ENCODE measurements at places on chromosomes 1 and 21.

- no peak for DNase-seq
Observed at GRCh38 chr1:167617153-167618147, 12.6 kb upstream of the RCSD1 start.

GRCh38 chr1:84202126-84202525, 58.1 kb downstream of the PRKACB start:
- DNase-seq, result no peak

DNA sequence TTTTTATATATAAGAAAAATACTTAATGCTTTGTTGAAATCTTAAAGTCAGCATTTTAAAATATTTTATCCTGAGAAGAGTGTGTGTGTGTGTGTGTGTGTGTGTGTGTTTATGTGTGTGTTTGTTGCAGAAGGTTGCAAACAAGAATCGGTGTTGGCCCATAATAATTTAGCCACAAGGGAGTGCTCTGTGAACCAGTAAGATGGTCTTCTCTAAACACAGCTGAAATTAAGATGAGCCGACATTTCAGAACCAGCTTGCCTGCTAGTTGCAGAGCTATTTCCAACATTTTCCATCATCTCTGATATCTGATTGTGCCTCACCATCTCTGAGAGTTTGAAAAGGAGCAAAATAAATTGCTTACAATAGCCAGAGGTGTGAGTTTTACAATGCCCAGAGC, 158.8 kb upstream of the SGIP1 start:
- DNase-seq, result no peak

DNA sequence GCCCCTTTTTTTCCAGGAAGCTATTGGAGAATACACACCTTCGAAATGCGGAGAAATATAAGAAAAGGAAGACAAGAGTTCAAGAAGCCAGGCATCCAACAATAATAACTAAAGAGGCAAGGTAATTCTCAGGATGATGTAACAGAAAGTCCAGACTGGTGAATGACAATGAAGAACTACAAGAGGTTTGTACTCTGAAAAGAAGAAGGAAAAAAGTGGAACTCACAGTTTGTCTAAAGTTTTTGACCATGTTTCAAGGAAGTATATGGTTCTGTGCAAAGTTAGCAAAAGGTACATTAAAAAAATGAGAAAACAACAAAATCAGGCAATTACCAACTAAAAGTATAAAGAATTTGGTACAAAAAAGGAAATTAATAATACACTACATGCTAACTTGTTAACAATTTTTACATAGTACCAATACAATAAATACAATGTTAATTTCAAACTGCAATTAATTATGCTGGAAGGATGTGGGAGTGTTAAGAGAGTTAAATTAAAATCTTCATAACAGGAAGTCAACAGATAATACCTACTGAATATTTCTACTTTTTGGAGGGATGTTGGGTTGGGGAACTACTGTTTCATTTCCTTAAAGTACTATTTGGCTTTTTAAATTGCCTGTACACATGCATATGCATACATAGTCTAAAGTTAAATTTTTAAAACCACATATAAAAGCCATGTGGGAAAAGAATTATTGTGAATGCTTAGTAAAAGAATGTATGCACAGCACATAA, 12.9 kb upstream of the CD55 start:
- DNase-seq, result no peak

GRCh38 chr1:85605484-85606413, 25.2 kb downstream of the CCN1 start:
- no peak for DNase-seq

GRCh38 chr1:179105393-179105792, 23.5 kb downstream of the TOR3A start:
- peak; percentile 56 for DNase-seq

GRCh38 chr1:205879974-205880373, 30.0 kb upstream of the PM20D1 start:
- DNase-seq, result no peak

DNA sequence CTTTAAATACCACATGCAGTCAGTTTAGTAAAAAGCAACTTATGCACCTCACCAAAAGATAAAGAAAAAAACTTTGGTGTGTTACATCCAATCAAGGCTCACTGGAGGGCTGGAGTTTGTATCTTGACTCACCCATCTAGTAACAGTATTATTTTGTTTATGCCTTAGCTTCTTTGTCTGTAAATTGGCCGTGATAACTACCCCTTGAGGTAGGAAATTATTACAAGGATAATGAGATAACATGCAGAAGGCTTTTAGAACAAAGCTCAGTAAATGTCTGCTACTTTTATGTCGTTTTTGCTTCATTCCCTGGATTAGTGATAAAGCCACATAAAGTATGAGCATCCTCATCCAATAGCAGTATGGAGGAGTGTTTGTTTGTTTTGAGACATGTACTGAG, 94.8 kb downstream of the ATP5PO start:
- no peak for DNase-seq

DNA sequence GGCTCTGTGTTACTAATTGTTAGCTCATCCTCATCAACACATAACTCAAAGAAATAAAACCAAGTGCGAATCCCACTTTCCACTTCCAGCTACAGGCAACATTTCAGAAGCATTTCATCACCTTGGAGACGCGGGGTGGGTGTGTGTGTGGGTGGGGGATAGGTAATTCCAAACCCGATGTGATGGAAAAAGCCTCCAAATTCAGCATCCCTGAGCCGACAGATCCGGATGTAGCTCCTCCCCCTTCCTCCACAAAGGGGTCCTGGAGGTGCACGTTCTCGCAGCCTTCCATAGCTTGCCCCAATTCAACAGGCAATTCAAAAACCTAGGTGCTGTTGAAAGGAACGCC, 486 bp downstream of the HSPA13 start:
- DNase-seq, result peak; percentile 53

DNA sequence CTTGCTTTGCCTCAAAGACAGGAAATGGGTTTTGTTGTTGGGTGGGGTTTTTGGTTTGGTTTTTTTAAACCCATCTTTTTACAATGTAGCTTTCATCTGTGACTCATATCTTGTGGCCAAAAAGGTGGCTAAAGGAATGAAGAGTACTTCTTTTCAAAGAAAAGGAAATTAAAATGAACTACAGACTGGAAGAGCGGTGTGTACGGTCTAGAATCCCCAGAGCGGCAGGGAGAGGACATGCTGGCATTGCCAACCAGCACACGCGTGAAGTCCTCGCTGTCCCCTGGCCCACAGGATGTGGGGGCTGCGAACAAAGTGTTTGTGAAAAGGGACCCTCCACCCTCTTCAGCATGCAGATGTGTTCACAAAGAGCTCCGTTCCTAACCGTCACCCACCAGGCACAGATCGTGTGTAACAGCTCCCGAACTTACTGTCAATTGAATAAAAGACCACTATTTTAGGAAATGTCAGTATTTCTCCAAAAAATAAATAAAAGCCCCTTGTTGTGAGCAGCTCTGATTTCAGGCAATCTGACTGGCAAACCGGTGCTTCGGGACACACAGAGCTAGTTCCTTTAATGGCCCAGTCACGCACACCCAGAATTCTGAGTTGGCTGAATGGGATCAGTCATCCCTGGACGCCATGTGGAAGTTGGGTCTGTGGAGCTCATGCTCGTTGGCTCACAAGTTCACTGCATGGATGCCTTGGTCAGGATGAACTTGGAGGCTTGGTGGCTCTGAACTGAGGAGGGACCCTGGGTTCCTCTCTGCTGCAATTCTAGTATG, 602.9 kb downstream of the NPHP4 start:
- no peak for DNase-seq

DNA sequence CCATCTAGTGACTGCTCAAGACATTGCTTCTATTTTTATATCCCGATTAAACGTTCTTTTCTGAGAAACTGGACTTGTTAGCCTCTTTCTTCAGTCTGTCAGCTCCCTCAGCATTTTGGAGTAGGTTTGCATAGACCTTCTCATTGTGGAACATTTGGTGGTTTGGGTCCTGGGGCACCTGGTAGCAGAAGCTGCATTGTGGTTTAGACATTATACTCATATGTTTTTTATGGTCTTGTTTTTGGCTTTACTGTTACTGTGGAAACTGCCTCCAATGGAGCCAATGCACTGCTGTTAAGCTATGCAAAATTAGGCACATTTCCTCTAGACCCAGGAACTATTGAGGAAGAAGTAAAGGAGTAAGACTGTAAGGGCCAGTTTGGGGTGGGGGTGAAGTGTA, 36.7 kb upstream of the LRRC8B start:
- DNase-seq, result no peak

- DNase-seq, result no peak
Observed at GRCh38 chr1:172903581-172904220, 147.0 kb downstream of the TNFSF18 start.

DNA sequence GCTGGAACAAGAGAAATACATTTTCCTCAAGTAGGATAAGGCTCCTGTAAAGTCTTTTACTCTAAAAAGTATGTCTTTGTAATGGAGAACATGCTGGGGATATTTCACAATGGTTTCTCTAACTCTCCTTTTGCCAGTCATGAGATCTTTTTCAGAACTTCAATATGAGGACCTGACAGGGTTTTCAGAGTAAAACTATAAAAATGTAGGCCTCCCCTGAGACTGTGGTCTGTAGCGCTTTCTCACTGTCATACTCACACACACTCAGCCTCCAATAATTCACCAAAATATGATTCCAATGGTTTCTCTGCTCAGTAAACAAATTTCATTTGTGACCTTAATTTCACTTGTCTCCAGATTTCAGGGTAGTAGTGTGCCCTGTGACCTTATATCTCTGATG, 440.1 kb upstream of the PTBP2 start:
- no peak for DNase-seq

GRCh38 chr1:50637460-50637859, 214.2 kb upstream of the DMRTA2 start:
- DNase-seq, result no peak

DNA sequence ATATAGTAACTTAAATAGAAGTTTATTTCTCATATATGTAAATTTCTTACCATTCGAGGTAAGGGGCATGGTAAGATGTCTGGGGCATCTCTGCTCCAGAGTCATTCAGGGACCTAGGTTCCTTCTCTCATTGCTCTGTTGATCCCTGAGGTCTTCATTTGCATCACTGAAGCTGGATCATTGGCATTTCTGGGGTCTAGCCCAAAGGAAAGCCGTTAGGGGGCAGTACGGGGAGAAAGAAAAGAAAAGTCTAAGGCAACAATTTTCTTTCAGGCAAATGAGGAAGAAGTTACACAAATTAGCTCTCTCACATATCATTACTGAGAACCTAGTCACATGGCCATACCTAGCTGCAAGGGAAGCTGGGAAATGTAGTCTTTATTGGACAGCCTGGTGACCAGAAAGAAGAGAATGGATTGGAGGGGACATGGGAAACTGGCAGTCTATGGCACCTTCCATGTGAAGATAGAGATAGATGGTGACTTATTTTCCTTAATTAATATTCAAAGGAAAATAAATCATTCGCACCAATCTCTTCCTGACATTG, 10.2 kb upstream of the SUSD4 start:
- DNase-seq, result no peak

DNA sequence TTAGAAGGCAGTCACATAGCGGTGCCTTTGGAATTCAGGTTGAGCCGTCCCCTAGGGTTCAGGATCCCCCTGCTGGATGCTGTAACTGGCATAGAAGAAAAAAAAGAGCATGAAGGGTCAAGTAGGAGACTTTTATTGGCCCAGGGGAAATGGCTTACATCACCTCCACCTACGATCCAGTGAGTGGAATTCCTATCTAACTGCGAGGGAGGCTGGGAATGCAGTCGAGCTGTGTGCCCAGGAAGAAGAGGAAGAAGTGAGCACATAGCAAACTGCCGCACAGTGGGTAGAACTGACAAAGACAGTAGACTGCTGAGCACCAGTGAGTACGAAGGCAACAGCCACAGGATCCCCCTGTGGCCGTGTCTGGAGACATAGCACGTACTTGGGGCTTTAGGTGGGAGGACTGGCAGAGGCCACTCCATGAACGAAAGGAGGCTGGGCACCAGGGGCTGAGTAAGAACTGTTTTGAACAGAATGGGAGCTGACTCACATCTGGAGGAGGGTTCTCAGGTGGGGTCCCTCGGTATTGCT, 79.2 kb downstream of the RNF220 start:
- peak; percentile 42 for DNase-seq

DNA sequence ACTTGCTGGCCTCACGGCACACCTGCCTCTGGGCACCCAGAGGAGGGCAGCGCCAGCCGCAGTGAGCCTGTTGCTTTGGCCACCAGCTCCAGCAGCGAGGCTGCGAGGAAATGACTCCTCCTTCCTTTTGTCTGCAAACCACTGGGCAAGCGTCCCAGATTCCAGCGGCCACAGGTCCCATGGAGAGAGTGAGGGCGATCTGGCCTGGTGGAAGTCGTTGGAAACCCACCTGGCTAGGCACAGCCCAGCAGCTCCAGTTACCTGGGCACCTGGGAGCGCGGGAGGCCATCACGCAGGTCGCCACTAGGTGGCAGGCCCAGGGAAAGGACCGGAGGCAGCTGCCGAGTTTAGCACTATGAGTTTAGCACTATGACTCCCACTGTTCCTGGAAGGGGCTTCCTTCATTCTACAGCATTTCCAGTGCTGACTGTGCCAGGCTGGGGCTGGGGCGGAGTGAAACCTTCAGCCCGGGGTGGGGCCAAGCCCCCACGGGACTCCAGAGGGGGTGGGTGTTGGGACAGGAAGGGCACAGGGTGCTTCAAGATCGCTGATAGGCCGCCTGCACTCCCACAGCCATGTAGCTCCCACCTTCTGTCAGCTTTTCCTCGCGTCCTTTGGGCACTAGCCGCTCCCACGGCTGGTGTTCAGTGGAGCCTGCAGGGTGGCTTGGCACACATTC, 1.1 kb upstream of the ESPN start:
- DNase-seq, result peak; percentile 78

DNA sequence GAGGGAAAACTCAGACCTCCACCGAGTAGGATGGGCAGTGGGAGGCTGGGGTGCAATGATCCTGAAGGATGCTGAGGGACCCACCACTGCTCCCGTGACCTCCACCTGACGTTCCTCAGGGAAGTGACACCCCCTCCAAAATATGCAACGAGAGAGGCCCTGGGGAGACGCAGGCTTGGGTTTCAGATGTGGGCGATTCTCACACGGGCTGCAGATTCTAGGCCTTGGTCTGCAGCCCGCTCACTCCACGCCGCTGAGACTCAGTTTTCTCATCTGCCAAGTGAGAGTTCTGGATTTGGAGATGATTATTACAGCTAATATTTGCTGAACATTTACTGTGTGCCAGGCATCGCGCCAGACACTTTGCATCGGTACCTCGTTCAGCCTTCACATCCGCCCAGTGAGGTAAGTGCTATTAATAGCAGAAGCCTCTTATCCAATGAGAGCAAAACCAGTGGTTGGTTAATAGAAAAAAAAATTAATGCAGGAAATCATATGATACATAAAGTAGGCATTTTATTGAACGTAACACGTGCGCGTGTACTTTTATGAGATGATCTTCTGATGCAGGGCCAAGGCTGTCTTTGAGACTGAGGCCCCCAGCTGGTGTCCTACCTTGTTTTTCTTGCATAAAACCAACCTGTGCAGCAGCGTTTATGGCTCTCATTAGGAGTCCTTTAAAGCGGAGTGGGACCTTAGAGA, 102.0 kb upstream of the RUNX3 start:
- DNase-seq, result no peak

All from HEK293T (cell line).